ENCODE measurements at places on chromosomes 12 and 14.

GRCh38 chr14:30874999-30875787 lies 834 bp downstream of the COCH start:
- DNase-seq = no peak

GRCh38 chr14:74875941-74876913 lies at the start of gene PROX2:
Gene PROX2, minus strand, starts transcription at chr14:74876145. Its CDS starts 12,311 bp downstream, at chr14:74863834.
- DNase-seq = no peak

DNA sequence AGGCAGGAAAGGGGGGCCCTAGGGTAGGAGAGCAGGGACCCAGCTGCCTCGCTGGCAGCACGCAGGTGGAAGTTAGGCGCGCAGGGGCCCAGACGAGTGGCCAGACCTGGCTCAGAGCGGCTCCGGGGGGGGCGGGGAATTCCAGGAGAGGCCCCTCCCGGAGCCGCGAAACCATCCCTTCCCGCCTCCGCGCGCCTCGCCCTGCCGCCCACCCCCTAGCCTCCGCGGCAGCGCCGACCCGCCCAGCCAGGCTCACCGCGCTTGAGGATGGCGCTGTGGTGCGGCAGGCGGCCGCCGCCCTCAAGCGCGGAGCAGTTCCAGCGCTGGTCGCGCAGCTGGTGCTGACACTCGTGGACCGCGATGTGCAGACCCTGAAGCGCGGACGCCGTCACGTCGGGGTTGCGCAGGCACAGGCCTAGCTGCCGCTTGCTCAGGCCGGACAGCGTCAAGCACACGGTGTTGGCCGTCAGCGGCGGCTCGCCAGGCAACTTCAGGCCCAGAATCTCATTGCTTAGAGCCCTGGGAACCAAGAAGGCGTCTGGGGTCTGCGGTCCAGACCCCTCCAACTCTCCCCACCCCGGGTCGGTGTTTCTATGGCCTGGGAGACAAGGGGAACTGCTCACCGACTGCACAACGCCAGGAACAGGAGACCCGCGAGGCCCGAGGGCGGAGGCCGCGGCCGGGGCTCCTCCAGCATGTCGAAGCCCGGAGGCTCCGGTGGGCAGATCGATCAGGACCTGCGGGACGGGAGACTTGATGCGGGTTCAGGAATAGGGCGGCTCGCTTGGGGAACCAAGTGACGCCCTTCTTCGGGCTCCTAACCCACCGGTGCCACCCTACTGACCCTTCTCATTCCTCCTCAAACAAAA lies 1.5 kb downstream of the WNT10B start:
- no peak for DNase-seq

GRCh38 chr12:22287776-22288621 lies 46.5 kb downstream of the ST8SIA1 start:
- no peak for DNase-seq

DNA sequence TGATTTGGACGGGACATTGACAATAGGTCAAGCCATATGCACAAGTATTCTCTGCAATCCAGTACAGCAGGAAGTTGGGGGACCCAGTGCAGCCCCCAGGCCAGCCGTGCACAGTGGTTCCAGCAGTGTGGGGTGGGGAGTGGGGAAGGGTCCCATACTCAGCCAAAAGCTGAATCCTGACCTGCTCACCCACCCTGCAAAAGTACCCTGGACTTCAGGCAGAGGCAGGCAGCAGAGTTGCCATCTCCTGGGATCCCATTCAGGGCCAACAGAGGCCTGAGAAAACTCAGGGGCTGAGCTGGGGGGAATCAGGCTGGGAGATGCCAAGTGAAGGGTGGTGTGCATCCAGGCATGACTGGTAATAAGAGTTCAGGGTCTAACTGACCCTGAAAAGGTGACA lies 83.9 kb downstream of the ALG10 start:
- DNase-seq = no peak

GRCh38 chr12:5733136-5733755 lies 211.8 kb downstream of the ANO2 start:
- no peak for DNase-seq

- DNase-seq = peak; percentile 25
These were observed 325.2 kb upstream of the DIO2 start for GRCh38 chr14:80536456-80536855.

DNA sequence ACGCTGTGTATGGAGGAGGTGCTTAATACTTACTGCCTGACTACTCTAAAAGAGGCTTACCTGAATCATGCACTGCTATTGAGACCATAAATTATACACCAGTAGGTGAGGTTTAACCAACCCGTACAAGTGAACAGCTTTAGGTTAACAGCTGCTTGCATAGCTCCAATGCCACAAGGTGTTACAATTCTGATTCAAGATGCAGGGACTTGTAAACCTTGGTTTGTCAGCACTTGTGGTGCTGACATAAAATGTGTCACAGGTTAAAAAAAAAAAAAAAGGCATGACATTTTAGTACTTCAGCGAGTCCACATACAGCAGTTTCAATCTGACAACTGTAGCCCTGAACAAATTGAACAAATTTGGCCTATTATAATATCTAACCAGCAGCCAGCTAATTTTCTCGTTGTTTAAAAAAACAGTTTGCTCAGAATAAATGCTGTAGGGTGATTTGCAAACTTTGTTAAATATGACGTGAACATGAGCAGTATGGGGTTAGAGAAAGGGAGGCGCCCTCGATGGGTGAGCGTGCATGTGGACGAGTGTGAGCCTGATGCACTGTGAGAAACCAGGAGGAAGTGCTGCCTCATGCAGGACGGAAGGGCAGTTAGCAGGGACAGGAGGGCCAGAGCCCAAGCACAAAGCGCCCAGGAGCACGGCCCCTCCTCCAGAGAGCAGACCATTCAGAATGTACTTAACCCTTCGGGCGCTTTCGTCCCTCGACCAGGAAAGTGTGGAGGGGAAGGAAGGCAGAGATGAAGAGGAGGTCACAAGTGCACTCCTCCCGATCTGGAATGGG lies 44.7 kb downstream of the TCHP start:
- no peak for DNase-seq

- peak; percentile 44 for DNase-seq
These were observed 838 bp downstream of the LRIG3 start for GRCh38 chr12:58919231-58920101.

DNA sequence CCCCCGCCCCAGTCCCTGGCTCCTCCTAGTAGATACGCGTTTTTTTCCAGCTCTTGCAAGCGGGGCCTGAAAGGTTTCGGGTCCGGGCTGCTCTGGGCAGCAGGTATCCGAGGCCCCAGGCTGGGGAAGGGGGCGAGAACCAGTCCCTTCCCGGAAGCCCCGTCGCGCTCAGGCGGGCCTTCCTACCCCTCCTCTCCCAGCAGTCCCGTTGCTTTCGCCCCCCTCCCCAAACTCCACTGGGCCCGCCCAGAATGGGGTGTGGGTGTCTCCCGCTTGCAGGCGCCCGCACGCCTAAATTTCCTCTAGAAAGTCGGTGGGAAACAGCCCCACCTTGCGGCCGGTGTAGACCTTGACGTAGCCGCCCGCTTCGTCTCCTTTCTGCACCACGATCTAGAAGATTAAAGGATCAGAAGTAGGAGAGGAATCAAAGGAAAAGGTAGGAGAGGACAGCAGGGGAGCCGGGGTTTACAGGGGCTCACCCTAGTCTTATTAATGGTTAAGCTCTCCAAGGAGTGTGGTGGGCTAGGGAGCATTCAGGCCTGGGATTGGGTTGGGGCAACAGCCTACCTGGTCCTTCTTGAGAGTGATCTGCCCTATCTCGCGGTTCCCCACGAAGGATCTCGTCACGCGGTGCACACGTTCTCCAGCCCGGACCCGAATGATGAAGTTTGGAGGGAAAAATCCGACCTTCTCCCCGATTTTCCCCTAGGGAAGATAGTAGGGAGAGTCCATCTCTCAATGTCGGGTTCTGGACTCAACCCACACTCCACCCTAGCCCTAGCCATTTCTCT lies 7.3 kb downstream of the STAC3 start:
- DNase-seq = peak; percentile 19

- DNase-seq = no peak
These were observed at the start of gene GALNT16 for GRCh38 chr14:69259527-69260189. Gene GALNT16, plus strand, starts transcription at chr14:69260158. Its CDS starts 133 bp downstream, at chr14:69260291.

DNA sequence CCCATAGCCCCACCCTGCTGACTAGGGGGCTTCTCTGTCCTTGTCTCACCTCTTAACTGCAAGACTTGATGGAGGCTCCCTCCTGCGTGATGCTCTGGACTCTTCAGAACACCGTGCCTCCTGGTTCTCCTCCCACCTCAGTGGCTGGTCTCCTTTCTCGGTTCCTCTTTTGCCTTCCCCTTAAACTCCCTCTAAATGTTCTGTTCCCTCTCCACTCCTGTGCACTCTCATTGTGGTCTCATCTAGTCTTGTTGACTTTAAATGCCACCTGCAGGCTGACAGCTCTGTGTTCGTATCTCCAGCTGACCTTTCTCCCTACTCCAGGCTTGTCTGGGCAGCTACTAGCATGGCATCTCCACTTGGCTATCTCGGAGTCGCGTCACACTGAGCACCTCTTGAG lies 28.3 kb downstream of the DYNC1H1 start:
- DNase-seq = no peak

GRCh38 chr14:100348253-100348729 lies 25.2 kb downstream of the SLC25A47 start:
- no peak for DNase-seq

GRCh38 chr14:99413911-99414310 lies 66.7 kb downstream of the SETD3 start:
- DNase-seq = no peak

- no peak for DNase-seq
These were observed 51.2 kb downstream of the SLC2A13 start for GRCh38 chr12:40054555-40055227.

- DNase-seq = no peak
These were observed 210.4 kb downstream of the ANO6 start for GRCh38 chr12:45426294-45426693.

DNA sequence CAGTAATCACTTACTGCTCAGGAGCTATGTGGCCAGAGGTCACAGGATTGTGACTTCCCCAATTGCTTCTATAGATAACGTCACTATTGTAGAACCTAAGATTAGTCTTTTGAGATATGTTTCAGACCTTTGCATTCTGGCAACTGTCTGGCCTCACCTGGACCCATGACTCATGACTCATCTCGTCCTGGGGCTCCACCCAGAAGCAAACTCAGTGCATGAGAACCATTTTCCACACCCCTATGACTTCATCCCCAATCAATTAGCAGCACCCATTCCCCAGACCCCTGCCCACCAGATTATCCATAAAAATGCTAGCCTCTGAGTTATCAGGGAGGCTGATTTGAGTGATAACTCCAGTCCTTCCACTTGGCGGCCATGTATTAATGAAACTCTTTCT lies 186.9 kb downstream of the EMP1 start:
- no peak for DNase-seq

DNA sequence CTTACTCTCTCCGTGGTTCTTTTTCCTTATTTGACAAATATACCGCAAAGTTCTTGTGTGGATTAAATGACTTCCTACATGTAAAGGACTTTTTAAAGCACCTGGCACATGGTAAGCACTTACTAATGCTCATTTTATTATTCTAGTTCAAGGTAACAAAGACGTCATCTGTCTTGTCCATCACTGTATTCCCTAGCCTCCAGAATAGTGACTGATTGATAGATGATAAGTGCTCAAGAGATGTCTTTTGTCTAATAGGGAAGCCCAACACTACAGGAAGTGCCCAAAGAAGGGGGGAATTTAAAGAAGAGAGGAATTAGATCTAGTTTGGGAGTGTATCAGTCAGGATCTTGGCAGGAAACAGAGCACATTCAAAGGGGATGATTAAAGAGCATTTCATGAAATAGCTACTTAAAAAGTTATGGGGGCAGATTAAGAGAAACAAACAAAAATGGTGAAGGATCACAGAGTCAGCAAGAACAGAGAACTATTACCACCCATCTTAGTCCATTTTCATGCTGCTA lies 151.9 kb downstream of the GXYLT1 start:
- DNase-seq = no peak

DNA sequence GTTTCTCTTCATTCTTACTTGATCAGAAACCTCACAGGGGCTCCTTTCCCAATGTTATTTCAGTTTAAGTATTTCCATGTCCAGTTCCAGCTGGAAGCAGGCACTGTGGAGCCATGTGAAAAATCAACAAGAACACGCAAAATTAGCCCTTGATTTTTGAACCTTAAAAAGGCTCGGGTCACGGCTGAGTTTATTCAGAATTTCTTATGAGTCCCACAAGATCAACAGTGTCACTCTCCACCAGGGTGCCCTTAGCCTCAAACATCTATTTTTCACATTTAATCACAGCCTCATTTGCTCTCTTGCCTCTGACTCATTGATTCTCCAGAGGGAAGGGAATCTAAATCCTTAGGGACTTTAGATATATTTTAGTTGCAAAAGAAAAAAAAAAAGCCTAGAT lies 157.7 kb upstream of the AVPR1A start:
- DNase-seq = no peak

GRCh38 chr12:10389904-10390303 lies at the start of gene KLRK1:
Gene KLRK1, minus strand, starts transcription at chr12:10390041. Its CDS starts 1,231 bp downstream, at chr12:10388810.
- DNase-seq = no peak

DNA sequence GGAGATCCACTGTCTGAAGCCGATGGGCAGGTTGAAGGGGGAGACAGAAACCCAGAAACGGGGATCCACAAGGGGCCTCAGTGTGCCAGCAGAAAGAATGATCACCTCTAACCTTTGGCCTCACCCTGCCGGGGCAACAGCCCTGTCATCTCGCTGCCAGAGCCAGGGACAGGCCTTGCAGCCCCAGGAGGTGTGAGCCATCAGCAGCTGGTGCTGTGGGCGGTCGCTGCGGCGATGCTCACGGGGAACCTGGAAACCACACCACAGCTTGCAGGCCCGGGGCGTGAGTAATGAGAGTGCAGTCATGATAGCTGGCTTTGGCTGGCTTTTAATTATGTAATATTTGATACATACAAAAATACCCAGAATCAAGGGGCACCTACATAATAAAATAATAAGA lies 4.7 kb upstream of the TTC7B start:
- DNase-seq = no peak

DNA sequence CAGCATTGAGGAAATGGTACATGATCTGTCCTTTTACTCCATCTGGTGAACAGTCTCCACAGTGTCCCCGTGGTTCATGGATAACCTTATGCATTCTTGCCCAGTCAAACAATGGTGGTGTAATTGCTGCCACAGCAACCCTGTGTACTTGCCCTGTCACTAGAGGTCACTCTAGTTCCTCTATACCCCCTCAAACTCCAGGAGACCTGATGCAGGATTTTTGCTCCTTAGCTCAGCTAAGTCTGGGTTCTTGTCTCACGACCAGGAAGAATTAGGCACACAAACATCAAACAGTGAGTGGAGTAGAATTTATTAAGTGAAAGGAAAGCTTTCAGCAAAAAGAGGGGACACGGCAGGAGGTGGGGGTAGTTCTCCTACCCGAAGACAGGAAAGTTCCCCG lies 24.7 kb upstream of the EEA1 start:
- DNase-seq = no peak

GRCh38 chr12:105876396-105876927 lies 262.3 kb downstream of the NUAK1 start:
- no peak for DNase-seq

DNA sequence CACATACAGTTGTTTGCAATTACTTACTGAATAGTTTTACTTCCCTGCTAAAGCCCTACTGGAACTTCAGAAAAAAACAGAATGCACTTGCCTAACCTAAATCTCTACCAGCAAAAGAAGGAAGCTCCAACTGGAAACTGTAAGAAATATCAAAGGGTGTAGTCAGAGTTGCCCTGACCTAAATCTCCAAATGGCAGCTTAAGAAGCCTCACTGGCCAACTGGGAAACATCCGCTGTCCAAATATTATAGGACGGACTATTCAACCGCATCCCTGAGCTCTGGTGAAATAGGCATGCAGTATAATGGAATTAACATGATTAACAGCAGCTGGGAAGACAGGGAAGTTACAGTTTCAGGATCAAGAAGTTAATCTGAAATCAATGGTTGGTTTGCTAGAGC lies 24.3 kb downstream of the ANAPC7 start:
- DNase-seq = no peak
